Activated naive CD4-positive, alpha-beta T cell (primary cell): ENCODE measurements at places on chromosomes 2 and 18.

DNA sequence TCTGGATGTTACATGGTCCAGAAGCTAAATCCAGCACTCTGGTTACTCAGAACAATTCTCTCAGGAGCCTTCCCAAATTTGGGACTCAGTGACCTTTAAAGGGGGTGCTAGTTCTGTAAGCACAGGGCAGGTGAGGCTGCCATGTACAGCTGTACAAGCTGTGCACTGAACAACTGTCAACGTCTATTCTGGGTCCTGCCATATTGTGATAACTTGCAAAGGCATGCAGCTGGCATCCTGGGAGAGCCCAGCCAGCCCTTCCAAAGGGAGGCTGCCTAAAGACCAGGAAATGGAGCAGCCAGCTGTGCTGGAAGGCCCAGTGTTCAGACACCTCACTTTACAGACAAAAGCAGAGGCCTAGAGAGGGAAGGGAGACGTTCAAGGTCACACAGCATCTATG lies 204.8 kb downstream of the KLHL29 start:
- DNase-seq, result no peak

- no peak for DNase-seq
These were observed 66.6 kb downstream of the ZBTB7C start for GRCh38 chr18:48342581-48342980.

- DNase-seq, result no peak
These were observed 74.5 kb downstream of the SPRED2 start for GRCh38 chr2:65357959-65358294.

- no peak for DNase-seq
These were observed 36.4 kb downstream of the MPHOSPH10 start for GRCh38 chr2:71166812-71167211.

DNA sequence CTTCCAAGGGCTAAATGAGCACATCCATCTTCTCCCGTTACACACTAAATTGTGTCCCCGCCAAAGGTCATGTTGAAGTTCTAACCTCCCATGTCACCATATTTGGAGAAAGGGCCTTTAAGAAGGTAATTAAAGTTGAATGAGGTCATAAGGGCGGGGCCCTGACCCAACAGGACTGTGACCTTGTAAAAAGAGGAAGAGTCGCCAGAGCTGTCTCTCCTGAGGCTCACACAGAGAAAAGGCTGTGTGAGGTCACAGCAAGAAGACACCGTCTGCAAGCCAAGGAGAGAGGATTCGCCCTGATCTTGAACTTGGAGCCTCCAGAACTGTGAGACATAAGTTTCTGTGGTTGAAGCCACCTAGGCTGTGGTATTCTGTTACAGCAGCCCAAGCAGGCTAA lies 24.1 kb downstream of the TRABD2A start:
- DNase-seq, result no peak

GRCh38 chr2:233119123-233119522 lies 59.0 kb downstream of the INPP5D start:
- DNase-seq, result no peak

DNA sequence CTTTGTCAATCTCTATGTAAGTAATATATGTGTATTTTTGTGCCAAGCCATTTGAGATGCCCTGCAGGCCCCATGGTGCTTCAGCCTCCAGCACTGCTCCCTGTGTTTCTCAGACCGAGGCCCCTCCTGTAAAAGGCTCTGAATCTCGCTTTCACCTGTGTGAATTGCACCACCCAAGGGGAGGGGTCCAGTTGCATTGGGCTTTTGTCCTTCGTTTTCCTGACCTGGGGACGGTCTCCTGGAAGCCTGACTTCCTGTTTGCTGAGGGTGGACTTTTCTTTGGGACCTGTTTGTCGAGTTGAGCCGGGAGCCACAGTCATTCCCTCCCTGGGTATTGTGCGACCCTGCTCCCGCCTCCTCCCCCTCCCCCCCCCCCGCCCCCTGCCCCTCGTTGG lies 48.9 kb downstream of the AGAP1 start:
- DNase-seq, result no peak

DNA sequence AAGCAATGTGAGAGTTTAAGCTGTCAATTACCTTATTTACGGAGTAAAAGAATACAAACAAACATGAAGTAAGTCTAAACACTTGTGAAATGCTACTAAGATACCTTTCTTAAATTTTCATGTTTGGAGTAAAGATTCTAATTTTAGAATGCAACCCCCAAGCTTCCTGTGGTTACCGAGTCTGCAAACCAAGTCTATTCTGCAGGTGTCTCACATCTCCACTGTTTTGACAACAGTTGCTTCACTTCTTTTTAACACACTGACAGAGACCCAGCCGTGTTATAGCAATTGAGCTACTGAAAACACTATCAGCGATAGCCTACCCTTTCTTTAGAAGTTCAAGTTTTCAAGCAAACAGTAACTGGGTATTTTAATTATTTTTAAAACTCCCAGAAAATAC lies 608.3 kb downstream of the ERBB4 start:
- DNase-seq, result no peak

DNA sequence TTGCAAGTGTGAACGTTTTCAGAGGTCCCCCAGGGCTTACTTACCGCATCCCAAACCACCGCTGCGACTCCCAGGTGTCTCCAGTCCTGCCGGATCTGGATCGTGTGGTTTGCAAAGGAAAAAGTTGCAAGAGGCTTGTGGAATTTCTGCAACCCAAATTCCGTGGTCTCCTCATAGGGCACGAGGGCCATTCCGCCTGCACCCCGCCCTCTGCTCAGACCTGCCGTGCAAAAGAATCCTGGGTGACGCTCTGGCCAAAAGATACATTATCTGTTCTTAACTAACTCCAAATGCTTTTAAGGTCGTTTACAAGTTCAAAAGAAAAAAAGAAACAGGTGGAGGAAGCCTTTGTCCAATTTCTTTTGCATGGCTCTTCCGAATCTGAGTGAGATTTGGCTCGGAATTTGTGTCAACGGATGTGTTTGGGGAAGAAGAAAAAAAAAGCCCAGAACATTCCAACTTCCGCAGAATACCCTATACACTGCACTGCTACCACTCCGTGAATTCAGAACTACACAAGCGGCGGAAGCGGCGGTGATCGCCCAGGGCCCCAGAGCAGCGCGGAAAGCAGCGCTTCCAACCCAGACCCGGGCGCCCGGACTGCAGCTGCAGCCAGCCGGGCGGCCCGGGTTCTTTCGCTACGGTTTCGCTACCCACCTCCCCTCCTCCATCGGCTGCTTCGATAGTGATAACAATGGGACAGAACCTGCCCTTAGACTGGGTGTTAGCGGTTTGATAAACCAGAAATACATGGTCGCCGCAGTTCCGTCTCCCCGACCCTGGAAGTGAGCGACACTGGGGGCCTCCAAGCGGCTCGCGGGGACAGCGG lies 795 bp downstream of the METTL21A start:
- peak; percentile 31 for DNase-seq

- DNase-seq, result no peak
These were observed 72.5 kb upstream of the SMAD2 start for GRCh38 chr18:48002933-48003365.

GRCh38 chr2:63046961-63047320 lies 3.7 kb upstream of the OTX1 start:
- DNase-seq, result no peak

DNA sequence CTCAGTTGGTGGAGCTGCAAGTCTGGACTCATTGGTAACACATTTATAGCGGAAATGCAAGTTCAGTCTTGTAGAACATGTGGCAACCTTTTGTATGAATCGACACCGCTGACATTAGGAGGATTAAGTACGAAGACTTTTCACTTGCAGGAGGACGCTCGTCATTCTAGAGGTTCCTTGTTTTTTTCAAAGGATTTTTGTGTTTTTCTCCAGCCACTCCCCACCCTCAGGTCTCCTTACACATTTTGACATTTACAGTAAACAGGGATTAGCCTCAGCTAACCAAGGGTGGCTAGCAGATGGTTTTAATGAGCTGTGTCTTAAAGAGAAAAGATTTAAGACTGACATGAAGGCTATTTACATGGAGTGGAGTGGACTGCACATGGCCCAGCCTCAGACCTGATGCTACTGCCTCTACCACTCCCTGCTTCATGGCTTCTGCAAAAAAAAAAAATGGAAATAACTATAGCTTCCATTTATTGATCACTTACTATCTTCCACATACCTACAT lies 173.8 kb downstream of the TRIB2 start:
- DNase-seq, result no peak

DNA sequence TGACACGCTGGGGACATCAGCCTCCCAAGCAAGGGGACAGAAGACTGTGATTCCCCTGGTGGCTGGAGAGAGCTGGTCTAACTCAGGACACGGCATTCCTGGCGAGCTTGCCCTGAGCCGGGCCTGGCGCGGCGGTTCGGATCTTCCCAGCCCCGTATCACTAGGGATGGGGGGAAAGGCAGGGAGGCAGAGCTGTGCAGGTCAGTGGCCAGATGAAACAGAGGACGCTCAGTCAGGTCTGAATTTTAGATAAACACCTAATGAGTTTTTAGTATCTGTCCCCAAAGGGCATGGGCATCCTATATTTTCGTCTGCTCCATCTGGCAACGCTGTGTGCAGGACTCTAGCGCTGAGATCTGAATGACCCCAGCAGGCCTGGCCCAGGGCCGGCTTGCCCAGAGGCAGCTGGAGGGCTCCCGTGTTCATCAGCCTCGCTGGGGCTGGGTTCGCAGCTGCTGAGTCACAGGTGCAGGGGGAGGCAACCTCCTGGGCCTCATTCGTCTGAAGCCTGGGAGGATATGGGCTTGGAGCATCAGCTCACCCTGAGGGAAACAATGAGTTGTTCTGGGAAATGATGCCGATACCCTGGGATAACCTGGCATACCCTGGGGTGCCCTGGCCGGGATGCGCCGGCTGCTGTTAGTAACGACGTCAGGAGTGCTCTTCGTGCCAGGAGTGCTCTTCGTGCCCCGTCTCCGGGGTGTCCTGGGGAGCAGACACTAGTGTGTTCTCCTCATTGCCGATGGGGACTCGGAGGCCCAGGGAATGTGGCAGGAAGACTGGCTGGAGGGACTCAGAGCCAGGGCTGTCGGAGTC lies 48.1 kb upstream of the HPCAL1 start:
- no peak for DNase-seq

GRCh38 chr18:44568986-44569385 lies 111.7 kb upstream of the SETBP1 start:
- no peak for DNase-seq

GRCh38 chr2:218255446-218255845 lies 5.4 kb upstream of the GPBAR1 start:
- no peak for DNase-seq

GRCh38 chr18:36718705-36719328 lies 110.0 kb downstream of the TPGS2 start:
- DNase-seq, result no peak
